ENCODE measurements at places on chromosomes 12 and 14.

DNA sequence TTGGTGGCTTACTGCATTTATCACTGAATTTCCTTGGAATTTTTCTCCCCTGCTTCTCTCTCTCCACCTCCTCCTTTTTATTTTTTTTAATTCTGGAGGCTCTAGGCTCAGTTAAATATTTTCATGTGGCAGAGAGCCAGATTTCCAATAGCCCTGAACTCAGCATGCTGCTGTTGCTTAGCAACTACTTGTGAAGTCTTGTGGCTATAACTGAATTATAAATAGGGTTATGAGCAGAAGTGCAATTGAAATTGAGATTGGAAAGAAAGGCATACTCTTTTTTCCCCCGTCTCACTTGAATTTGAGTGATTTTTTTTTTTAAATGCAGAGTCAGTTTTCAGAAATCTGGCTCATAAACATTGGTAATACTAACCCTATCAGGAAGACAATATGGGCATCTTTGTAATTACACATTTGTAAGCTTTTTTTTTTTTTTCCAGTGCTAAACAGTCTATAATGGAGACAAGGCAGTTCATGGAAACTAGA, 38.3 kb downstream of the ATF7IP start:
- DNase-seq = peak; percentile 41

GRCh38 chr12:131834798-131835615, 6.8 kb downstream of the MMP17 start:
- DNase-seq = no peak

DNA sequence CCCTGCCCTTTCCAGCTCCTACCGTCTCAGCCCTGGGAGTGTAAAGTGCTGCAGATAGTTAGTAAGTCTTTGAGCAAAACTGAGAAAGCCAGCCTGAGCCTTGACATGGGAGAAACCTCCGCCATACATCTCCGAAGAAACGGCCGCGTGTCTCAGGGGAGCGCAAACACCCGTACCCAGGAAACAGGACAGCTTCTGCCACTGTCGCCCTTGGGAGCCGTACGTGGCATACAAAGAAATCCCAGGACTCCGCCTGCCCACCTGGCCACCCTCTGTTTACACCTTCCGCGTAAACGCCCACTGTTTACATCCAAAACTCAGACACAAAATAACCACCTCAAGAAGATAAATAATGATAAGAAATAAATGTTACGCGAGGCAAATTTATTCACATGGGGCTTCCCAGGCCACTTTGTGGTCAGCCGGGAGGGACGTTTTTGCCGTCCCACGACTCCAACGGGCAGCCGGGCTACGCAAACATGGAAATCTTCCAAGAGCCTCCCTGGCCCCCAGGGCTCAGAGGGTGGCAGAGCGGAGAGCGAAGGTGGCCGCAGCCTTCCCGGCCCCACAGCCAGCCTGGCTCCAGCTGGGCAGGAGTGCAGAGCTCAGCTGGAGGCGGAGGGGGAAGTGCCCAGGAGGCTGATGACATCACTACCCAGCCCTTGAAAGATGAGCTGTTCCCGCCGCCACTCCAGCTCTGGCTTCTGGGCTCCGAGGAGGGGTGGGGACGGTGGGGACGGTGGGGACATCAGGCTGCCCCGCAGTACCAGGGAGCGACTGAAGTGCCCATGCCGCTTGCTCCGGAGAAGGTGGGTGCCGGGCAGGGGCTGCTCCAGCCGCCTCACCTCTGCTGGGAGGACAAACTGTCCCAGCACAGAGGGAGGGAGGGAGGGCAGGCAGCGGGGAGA, at the start of gene BDKRB2:
Gene BDKRB2, plus strand, starts transcription at position 689 of the 908 bp plus-strand sequence. CDS start 32,269 bp downstream, outside the sequence.
- DNase-seq = no peak

GRCh38 chr12:77082021-77082420, 16.7 kb upstream of the E2F7 start:
- no peak for DNase-seq

DNA sequence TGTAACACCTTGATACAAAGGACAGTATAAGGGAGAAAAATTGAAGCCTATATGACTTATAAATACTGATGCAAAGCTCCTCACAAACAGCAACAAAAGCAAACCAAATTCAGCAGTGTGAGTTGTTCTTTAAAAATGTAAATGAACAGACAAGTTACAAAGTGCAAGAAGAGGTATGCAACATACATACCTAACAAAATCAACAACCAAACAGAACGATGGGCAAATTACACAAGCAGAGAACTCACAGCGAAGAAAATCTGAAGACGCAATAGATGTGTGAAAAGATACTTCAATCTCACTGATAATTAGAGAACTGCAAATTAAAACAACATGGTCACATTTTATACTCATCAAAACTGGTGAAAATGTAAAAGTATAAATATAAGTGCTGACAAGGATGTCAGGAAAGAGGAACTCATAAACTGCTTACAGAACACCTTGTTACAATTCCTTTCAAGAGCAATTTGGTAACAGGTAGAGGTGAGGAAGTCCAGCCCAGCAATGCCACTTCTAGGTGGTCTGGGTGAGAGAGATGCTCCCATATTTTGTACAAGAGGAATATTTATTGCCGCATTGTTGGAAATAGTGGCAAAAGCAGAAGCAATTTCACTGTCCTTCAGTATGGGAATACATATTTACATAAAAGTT, 47.3 kb downstream of the CORO1C start:
- no peak for DNase-seq

DNA sequence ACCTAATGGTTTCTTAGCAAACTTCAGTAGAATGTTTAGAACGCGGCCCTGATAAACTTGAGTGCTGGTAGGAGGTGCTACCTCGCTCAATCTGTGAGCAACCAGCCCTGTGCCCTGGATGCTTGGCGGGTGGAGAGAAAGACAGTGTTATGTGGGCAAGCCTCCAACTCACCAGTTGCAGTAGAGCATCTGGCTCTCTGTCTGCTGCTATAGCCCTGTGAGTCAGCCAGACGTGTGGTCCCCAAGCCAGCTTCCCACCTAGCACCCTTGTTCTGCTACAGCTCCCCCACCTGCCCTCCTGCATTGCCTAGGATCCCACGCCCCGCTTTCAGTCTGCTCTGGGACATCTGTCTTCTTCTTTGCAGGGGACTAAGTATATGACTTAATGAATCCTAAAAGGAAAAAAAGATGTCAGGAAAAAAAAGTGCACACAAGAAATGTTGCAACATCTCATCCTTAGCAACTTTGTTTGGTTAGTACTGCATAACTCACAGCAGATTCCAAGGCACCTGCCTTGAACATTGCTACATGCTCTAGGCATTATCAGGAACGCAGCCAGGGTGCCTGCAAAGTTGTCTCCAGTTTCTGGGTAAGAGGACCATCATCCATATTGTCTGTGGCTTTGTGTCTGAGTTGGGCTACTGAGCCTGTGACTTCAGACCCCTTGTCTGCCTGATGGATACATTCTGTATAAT, 13.6 kb downstream of the SNRNP35 start:
- DNase-seq = no peak

DNA sequence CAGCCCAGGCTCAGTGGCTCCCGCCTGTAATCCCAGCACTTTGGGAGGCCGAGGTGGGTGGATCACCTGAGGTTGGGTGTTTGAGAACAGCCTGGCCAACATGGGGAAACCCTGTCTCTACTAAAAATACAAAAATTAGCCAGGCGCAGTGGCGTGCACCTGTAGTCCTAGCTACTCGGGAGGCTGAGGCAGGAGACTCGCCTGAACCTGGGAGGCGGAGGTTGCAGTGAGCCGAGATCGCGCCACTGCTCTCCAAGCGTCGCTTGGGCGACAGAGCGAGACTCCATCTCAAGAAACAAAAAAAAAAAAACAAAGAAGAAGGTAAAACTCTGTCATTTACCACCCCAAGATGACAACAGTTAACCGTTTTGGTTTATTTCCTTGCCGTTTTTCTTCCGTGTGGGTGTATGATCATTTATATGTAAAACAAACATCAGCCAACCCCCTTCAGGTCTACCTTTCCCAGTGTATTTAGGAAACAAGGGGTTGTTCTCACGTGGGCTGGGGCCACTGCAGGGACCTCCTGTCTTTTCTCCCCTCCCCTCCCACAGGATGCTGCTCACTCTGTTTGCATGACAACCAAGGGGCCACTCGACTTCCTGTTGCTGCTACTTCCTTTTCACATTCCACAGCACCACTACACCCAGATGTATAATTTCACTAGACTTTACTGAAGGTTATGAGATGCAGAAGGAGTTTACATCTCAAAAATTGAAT, 13.6 kb downstream of the TTC9 start:
- DNase-seq = no peak

DNA sequence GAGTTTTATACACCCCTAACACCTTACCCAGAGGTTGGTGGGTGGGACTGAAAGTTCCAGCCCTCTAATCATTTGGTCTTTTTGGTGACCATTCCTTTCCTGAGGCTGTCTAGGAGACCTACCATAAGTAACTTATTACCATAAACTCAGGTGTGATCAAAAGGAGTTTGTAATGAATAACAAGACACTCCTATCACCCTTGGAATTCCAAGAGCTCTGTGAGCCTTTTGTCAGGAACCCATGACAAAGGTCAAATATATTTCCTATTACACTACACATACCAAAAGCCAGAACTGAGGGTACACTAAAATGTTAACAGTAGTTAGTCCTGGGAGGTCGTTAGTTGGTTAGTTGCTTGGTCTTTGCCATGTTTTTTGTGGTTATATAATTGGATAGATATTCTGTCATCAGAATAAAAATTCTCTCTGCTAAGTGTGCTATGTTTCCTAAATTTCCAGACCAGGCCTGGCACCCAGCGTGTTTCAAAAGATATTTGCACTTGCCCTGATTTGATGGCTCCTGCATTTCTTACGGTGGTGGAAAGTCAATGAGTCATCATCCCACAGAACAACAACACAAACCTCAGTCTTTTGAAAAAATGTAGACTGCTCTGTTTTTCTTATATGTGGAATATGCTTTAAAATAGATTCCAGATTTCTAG, 27.0 kb upstream of the AKAP5 start:
- peak; percentile 59 for DNase-seq

- DNase-seq = no peak
These were observed 24.4 kb upstream of the E2F7 start for GRCh38 chr12:77089686-77090220.

DNA sequence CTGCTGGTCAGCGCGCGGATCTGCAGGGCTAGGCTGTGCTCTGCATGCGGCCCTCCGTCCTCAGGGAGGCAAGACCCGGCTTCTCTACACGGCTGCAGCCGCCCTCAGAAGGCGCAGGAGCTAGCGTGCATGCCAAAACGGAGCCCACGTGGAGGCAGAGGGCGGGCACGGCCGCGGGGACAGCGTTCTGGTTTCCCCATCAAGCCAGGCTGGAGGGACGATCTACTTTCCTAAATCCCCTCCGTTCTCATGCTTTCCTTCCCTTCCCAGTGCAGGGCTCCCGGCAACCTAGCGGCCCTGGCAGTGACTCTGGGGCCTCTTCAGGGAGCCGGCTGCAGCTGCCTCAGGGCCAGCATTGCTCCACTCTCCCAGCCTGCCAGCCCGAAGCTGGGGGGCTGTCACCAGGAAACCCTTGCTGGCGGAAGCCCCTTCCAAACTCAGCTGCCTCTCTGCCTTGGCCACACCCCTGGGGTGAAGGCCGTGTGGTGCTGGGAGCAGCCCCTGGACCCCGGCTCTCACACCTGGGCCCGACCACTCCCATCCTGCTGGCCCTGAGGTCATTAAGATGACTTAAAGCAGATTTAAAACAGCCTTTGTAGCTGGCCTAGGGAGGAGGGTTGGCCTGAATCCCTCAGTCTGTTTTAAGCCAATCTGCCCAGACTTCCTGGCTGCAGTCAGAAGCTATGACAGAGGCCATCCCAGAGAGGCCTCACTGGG, 9.2 kb upstream of the GOLGA3 start:
- no peak for DNase-seq

- DNase-seq = no peak
These were observed 15.8 kb downstream of the RGS6 start for GRCh38 chr14:71947947-71948500.

GRCh38 chr12:69553628-69554248, 31.5 kb upstream of the CCT2 start:
- DNase-seq = no peak

DNA sequence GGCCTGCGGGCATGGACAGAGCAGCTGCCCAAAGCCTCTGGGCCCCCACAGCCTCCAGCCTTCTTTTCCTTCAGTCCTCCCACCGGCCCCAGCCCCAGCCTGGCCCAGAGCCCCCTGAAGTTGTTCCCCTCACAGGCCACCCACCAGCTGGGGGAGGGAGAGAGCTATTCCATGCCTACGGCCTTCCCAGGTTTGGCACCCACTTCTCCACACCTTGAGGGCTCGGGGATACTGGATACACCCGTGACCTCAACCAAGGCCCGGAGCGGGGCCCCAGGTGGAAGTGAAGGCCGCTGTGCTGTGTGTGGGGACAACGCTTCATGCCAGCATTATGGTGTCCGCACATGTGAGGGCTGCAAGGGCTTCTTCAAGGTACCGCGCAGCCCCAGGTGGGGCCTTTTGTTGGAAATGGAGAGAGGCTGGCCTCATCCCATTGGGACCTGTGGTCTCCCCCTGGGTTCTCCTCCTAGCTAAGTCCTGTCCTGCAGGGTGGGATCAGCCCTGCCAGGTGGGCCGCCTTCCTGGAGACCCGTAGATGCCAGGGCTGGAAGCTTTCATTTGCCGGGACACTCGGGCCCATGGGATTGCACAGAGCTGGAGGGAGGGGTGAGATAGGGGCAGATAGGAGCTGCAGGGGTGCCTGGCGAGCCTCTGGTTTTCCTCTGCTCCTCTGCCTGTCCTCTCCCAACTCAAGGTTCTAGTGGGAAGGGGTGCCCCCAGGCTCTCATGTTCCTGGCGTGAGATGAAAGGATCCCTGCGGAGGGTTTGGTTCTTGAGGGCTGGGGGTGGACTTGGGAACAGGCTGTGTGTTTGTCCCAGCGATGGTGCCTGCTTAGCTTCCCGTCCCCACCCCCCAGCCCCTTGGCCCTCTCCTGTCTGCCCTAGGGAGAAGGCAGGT, 3.8 kb downstream of the NR4A1 start:
- no peak for DNase-seq

DNA sequence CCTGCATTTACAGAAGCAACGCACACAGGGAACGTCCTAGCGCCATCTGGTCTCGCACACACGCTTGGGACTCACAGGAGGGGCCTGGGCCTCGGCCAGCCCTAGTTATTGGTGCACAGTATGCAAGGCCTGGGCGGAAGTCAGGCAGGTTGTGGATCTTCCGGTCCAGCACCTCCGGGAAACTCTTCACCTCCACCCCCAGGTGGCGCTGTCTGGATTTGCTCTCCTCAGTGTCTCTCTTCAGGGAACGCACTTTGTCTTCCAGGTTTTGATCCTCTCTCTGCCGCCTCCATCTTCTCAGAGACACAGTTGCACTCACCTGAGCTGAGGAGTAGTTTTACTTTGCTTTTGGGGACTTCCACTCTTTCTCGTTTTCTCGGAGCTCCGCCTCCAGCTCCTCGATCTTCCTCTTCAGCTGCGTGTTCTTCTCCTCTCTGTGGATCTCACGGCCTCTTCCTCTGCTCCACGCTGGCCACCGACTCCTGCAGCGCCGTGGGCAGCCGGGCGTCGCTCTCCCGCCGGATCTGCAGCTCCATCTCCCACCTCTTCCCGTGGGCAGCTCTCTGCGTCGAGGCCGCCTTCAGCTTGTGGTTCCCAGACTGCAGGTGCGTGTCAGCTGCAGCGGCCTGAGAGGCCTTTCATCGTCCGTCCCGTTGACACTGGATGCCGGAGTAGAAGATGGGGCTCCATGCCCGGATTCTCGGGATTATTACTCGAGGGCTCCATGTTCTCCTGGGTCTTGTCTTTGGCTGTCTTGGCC, 933.8 kb downstream of the TMEM121 start:
- DNase-seq = no peak

- peak; percentile 92 for DNase-seq
These were observed 39.0 kb downstream of the ACTN1 start for GRCh38 chr14:68939893-68940613.

Measured in BJ (cell line).